Activated CD4-positive, alpha-beta T cell treated with anti-CD3 and anti-CD28 coated beads, Interleukin-2, Interleukin-4, amounts not matched to agents 100 ng/mL and 50 ng/mL, durations not matched to agents 16 hours and 8 hours (primary cell): ENCODE measurements at places on chromosomes 4 and X.

- DNase-seq: no peak
These were observed 67.7 kb downstream of the THOC2 start for GRCh38 chrX:123665197-123665596.

- no peak for DNase-seq
These were observed at the start of gene ANXA3 for GRCh38 chr4:78551420-78552351. TSS of gene ANXA3 (plus strand) at chr4:78551770. CDS start at chr4:78554474, 2,704 bp downstream.

GRCh38 chr4:165325732-165326512 is 1.5 kb upstream of the MSMO1 start:
- peak; percentile 30 for DNase-seq

DNA sequence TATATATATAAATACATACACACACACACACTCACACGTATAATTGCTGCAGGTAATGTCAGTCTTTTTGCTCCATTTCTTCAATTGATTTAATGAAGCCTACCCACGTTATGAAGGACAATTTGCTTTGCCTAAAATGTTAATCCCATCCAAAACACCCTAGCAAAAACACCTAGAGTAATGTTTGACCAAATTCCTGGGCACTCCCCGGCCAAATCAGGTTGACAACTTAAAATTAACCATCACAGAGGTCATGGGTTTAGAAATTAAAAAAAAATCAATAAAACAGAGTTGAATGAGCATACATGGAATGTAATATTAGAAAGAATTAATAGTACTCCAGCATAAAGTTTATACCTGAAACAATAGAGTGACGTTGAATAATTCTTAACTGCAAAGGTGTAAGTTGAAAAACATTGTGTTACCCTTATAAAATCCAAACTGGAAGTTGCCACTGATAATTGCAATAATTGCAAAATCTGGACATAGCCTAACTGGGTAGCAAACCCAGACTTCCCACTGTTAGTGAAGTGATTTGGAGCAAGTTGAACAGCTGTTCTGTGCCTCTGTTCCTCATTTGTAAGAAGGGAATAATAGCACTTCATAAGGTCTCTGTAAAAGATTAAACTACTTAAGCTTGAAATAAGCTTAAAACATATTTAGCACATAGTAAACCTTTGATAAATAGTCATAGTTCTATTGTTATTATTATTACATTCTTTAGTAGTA is 2120.5 kb downstream of the PCDH7 start:
- no peak for DNase-seq

GRCh38 chr4:22959483-22959882 is 266.7 kb downstream of the GBA3 start:
- no peak for DNase-seq

- no peak for DNase-seq
These were observed 5.4 kb upstream of the USP46 start for GRCh38 chr4:52664479-52664878.

DNA sequence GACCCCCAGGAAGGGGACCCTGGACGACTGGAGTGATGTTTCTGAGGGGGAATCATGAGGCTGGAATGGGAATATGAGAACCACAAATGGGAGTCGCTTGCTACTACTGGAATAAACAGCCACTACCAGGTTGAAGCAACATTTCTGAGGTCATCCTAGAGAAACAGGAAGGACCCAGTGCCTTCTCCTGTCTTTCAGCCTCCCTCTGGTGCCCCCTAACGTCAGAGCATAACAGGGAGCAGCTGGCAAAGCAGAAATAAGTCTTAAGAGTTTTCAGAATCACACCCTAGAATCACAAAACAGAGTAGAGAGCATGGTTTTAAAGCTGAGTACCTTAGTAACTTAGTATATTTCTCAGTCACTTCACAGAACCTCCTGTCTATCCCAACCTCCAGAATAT is 347.8 kb upstream of the PITX2 start:
- DNase-seq: peak; percentile 26

- DNase-seq: no peak
These were observed 233.5 kb upstream of the PSAPL1 start for GRCh38 chr4:7668271-7668670.

GRCh38 chrX:138777230-138777629 is 65.7 kb upstream of the FGF13 start:
- DNase-seq: no peak
